ENCODE measurements at places on chromosomes 12 and 14.

- DNase-seq, result peak; percentile 41
Measured at GRCh38 chr14:74038020-74038859, 19.1 kb downstream of the BBOF1 start.

DNA sequence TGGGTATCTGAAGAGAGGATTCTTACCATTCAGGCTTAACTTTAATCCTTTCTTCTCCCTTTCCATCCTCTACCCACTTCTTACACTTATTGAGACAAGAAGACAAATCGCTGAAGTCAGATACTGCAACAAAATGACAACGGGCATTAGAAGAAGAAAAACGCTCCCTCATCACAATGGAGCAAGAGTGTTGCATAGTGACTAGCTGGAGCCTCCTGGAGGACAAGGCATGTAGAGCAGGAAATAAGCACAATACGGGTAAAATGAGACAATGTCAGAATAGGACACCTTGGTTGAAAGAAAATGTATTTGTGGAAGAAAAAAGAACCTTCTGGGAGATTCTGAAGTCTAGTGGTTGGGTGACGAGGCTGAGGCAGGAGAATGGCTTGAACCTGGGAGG lies 501.0 kb downstream of the RERGL start:
- DNase-seq, result no peak

DNA sequence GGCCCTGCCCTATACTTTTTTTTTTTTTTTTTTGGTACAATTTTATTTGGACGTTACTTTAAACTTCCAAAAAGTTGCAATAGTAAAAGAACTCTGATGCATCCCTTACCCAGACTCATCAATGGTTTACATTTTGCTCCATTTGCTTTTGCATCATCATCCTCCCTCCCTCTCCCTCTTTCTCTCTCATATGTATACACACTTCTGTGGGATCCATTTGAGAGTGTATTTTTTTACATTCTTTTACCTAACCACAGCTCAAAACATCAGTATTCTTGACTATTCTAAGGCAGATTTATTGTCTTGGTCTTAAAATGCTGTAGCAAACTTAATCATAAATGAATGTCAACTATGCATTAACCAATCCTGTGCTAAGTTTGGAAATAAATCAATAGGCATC lies 111.6 kb downstream of the PRICKLE1 start:
- DNase-seq, result no peak

DNA sequence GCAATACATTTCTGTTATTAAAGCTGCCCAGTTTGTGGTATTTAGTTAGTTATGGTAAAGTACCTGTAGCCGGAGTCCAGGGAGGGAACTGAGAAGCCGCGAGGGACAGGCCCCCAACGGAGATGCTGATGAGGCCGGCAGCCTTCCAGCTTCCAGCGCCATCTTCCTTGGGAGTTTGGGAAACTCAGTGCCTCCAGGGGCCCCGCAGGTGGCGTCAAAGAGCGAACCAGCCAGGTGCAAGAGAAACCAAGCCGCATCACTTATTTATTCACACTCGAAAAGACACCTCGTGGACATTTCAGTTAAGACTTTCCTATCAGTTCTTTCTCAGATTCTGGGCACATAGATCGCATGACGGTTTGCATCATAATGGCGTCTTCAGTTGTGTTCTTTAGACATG lies 216.6 kb downstream of the GLT1D1 start:
- no peak for DNase-seq

GRCh38 chr12:19212245-19212644 lies 82.7 kb downstream of the PLEKHA5 start:
- no peak for DNase-seq

- peak; percentile 11 for DNase-seq
Measured at GRCh38 chr12:54000116-54001114, at the start of gene HOXC9. Gene HOXC9 (plus strand): TSS chr12:54000161. CDS start chr12:54000189, 28 bp downstream.

GRCh38 chr12:27852742-27853141 lies 72.7 kb upstream of the MANSC4 start:
- peak; percentile 86 for DNase-seq

GRCh38 chr12:15364221-15365160 lies 42.2 kb downstream of the PTPRO start:
- DNase-seq, result no peak

GRCh38 chr12:12511895-12512711 lies 50.6 kb downstream of the DUSP16 start:
- no peak for DNase-seq

Measured in NCI-H226 (cell line).